ENCODE measurements at places on chromosomes 1 and 21.

DNA sequence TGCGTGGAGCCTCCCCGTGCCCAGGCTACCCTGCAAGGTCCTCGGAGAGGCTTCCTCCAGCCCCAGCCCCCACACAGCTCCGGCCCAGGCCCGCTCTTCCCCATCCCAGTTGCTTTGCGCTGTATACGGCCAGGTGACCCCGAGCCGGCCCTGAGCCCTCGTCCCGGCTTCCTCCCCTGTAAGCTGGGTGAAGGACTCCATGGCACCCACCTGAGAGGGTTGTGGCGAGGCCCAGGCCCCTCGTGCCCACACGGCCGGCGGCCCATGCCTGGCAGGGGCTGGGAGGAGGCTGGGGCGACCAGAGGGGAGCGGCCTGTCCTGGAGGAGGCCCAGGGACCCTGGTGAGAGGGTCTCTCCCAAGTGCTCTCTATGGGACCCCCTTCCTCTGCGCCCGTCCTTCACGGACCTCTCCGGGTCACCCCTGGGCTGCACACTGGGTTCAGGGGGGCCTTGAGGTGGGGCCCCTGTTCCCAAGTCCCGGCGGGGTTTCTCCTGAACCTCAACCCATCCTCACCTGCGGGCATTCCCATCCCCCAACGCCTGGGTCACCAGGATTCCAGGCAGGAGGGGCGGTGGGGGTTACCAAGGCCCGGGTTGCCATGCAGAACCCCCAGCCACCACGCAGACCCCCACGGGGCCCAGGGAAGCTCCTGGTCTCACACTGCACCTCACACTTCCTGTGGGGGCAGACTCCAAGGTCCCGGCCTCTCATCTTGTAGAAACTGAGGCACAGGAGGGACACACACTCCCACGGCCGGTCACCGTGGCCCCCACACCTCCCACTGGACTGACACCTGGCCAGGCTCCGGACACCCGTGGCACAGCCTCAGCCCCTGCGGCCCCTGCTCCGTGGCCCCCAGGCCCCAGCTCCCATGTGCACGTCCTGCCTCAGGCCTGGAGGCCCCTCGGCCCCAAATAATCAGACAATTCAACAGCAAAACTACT is 25.2 kb downstream of the COL6A1 start:
- DNase-seq, result no peak

GRCh38 chr1:17719874-17720273 is 35.3 kb upstream of the ACTL8 start:
- DNase-seq, result no peak

DNA sequence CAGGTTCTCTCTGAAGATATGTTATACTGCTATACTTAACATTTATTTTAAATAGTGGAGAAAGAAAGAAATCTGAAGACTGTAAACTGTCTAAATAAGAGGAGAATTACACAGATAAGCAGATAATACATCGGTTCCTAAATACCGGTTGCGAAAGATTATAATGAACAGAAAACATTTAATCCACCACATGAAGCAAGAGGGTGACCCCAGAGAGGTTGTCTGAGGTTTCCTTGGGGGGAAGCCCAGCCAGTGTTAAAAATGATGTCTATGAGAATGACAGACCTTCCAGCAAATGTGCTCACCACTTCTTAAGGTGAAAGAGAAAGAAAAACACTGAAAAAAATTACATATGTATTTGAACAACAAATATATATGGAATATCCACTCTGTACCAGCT is 356.4 kb upstream of the KAZN start:
- DNase-seq, result no peak

DNA sequence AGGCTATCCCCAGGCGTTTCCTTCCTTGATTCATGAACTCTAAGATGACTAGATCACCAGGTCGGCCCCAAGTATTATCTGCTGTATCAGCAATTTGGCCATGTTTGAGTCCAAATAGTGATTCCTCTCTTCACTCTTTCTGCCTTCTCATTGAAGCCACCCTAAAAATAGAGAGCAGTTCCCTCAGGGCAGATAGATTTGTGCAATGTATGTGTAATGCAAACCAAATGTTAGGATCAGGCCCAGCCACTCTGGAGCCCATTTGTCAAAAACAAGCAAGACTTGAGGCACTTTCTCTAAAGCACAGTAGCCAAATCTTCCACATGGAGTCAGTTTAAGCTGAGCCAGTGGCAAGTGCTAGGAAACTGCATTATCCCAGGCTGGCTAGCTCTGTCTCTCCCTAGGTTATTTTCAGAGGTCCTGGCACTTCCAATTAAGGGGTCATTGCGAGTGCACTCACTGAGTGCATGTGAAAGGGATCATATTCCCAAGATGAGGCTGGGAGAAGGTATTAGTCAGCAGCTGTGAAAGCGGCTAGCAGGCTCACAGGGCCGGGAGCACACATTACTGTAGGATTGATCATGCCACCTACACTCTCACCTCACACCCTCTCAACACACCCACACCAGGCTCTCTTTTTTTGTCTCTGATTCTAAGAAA is 97.9 kb upstream of the RAB3GAP2 start:
- no peak for DNase-seq

DNA sequence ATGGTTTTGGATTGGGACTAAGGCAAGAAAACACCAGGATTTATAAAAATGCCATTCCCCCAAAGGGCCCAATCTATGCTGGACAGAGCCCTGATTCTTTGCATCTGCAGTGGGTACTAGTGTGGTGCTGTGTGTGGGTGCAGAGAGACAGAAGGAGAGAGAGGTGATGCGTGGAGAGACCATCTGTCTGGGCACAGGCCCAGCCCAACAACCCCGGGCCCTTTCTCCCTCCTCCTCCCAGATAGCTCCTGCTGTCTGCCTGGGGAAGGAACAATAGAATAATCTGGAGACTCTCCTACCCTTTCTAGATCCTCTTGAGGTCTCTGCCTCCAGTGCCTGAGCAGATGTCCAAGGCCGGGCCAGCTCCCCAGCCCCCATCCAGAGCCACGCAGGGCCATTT is 15.1 kb downstream of the KIAA1614 start:
- no peak for DNase-seq

DNA sequence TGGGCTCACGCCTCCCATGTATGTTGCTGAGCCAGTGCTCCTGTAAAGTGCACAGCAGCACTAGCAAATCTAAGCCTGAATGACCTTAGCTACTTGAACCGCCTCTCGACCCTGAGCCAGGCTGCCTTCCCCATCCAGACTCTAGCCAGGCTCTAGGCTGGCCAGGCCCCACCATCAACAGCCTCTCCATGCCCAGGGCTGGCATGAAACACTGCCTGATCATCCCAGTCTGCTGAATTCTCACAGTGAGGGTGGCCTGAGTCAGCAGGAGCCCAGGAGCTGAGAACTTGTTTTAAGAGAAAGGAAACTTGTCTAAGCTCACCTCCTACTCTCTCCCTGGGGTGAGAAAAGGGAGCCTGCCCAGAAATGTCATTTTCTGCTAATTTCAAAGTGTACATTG is 733.3 kb downstream of the PTPRU start:
- DNase-seq, result no peak

DNA sequence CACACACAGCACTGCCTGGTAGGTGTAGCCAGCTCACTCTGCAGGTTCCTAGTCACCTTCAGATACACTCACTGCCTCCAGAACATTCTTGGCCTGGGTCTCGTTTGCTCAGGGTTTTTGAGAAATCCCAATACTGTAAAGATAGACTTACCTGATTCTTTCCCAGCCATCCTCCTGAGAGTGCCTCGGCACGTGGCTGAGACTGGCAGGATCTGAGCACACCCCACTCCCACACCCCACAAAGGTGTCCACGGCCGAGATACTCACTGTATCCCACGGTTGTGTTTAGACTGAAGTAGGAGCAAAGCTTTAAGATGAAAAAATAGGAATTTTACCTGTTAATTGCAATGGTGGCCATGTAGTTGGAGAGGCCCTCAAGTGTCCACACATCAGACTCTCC is 33.4 kb downstream of the SNAP47 start:
- no peak for DNase-seq

- DNase-seq, result no peak
Observed at GRCh38 chr1:231460614-231461013, 38.5 kb upstream of the EGLN1 start.

GRCh38 chr1:33326785-33327184 is 5.9 kb upstream of the A3GALT2 start:
- DNase-seq, result no peak

- no peak for DNase-seq
Observed at GRCh38 chr1:223756806-223757700, 44.7 kb downstream of the CAPN2 start.

DNA sequence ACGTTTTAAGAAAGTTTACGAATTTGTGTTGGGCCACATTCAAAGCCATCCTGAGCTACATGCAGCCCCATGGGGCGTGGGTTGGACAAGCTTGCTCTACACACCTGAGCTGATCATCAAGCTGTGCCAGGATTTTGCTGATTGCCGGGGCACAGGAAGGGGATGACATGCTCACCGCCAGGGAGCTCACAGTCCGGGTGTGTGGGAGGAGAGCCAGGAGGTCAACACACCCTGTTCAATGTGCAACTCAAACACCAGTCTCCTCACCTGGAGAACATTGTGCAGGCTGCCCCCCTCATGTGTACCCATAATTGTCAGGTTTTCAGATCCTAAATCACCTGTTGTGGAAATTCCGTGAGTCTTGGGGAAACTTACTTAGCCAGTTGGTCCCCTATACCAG is 969 bp downstream of the CYP4A11 start:
- DNase-seq, result no peak

- no peak for DNase-seq
Observed at GRCh38 chr1:219121679-219122078, 52.0 kb upstream of the LYPLAL1 start.

GRCh38 chr1:62234688-62235087 is 40.0 kb downstream of the L1TD1 start:
- DNase-seq, result no peak

DNA sequence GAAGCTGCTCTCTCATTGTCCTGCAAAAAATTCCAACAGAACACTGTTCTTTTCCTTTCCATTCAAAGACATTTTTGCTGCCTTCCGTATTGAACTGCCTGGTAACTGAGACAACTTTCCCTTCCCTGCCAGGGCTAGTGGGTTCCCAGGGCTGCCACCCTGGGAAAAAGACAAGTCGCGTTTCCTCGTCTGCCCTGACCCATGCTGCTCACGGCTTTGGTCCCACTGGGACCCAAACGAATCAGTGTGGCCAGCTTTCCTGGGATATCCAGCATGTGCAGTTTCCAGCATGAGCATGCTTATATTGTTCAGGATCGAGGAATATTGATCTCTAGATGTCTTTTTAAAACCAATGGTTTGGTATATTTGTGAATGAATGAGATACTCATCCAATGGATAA is 18.2 kb downstream of the SOX13 start:
- no peak for DNase-seq

GRCh38 chr1:64505232-64505943 is 35.5 kb downstream of the CACHD1 start:
- DNase-seq, result peak; percentile 60

GRCh38 chr21:29430030-29430429 is 131.3 kb downstream of the BACH1 start:
- DNase-seq, result no peak

- DNase-seq, result no peak
Observed at GRCh38 chr1:100721526-100722207, 2.1 kb downstream of the VCAM1 start.

- no peak for DNase-seq
Observed at GRCh38 chr1:90162216-90162615, 167.3 kb downstream of the ZNF326 start.

GRCh38 chr1:48203287-48203900 is 19.1 kb upstream of the SLC5A9 start:
- DNase-seq, result no peak

DNA sequence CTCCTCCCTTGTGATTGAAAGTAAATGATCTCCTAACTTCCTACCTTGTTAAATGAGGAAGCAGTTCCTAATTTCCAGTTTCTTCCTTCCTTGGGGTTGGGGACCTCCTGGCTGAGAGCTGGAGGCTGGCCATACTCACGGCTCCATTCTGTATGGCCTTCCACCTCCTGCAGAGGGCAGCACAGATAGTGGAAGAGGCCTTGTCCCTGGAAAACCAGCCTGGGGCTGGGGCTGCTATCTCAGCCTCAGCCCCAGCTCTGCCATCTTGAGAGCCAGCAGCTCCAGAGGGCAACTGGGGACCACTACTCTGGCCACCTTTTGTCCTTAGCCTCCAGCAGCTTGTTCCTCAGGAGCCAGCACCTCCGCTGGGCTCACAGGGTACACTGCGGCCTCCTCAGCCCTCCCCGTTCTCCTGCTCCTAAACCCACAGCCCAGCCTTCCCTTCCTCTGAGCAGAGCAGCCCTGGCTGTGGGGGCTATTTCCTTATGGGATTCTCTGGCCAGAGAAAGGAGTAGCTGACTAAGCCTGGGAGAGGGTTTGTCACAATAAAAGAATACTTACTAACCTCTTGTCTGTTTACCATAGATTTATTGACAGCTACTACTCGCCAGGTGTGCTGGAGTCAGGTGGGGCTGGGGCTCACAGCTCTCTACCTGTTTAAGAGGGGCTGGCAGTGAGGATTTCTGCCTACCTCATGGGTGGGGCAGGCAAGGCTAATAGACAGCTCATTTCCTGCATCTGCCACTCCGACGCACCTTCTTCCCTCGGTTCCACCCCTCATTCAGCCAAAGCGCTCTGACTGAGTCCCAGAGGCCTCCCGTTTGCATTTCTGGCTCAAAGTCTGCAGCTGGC is 6.3 kb downstream of the TMEM234 start:
- DNase-seq, result peak; percentile 68

DNA sequence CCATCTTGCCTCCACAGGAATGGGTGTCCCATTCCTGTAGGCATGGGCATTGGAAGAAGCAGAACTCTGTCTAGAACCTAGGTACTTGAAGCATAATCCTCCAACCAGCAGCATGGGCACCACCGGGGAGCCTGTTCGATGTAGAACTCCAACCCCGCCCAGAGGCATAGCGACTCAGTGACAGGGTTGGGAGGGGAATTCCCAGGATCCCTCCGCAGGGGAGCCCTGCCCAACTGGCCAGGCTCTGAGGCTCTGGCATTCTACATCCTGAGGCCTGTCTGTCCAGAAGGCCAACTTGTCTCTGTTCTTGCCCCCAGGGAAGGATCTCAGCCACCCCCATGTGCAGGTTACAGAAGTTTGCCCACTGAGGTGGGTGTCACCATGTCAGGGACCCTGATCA is 38.2 kb downstream of the CACNA1S start:
- no peak for DNase-seq

DNA sequence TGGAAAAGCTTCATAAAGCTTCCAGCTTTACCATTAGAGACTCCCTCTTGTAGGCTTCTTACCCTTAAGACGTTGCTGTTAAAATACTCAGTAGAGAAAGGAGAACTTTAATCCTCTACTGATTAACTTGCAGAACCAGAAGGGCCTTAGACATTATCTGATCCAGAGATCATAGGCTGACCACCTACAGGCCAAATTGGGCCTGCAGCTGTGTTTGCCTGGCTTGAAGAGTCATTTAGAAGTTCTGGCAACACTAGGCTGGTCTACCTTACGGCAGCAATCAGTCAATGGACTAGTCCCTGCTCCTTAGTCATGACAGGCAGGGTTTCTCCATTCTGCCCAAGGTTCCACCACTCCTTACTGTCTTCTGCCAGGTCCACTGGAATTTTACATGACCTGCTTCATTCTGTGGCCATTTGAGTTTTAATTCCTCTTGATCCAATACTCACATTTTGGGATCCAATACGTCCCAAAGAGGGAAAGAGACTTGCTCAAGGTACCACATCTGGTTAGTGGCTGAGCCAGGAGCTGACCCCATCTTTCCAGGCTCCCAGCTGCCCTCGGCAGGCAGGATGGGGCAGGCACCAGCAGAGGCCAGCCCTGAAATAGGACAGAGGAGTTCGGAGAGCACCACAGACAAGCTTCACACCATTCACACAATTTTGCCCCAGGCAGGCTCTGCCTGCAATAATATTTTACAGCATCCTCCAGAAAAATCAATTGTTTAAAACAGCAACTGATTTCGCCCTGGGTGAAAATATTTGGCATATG is 96.8 kb downstream of the TNR start:
- DNase-seq, result no peak

Data from neural crest cell (in vitro differentiated cells).